ENCODE measurements at places on chromosomes 5 and 9.

- DNase-seq, result no peak
Measured at GRCh38 chr9:36560771-36561170, 11.9 kb upstream of the MELK start.

DNA sequence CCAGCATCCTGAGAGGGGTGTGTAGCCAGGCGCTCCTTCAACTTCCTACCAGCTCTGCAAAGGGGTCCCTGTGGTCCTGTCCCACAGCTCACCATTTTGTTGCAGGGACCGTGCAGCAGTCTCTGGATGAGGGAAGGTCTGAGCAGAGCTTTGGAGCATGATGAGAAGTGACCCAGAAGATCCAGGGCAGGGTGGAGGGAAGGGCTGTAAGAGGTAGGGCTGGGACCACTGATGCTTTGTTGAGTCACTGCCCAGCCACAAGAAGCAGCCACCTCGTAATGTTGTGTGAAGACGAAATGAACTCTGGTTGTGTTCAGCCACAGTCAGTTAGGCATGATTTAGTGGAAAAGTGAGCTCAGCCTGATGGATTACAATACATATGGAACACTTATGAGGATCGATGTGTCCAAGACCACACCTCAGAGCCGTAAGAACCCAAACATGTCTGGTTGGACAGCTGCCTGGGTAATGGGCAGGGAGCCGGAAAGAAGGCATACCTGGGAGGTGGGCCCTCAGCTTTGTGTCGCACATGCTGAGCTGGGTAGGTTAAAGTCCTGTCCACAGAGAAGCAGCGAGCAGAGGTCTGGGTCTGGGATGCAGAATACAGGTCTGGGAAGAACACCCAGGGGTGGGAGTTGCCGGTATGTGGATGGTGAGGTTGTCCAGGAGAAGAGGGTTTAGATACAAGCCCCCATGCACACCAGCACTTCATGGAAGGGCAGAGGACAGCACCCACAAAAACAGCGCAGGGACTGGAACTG is 250.1 kb downstream of the GADD45G start:
- DNase-seq, result peak; percentile 28

DNA sequence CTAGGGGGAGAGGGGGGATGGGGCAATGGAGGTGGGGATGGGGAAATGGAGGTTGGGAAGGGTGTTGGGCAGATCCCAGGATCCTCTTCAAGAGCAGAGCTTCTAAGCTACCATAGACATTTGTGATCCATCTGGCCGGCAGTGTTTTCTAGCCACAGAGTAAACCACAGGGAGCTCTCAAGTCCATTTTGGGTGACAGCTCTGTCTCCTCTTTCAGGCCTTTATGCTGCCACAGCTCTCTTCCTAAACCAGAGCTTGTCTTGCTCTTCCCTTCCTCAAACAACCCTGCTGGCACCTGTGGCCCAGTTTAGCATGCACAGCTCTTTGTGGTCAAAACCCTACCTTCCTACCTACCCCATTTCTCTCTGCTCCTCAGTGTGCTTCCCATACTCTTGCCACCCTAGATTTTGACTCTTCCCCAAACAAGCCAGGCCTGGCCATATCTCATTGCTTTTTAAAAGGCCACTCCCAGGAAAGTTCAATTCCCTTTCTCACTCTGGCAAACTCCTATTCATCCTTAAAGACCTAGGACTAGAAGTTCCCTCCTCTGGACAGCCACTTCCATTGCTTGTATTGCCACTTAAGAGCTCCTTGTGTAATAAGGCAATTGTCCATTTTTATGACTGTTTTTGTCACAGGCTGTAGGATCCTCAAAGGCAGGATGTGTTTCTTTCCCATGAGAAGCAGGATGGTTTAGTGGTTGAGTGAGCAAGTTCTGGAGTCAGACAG is 84.3 kb upstream of the PANK3 start:
- no peak for DNase-seq

- DNase-seq, result no peak
Measured at GRCh38 chr5:91313757-91314673, 69.1 kb downstream of the ARRDC3 start.

GRCh38 chr5:144328494-144328893 is 157.8 kb downstream of the KCTD16 start:
- DNase-seq, result no peak

GRCh38 chr9:81526587-81526986 is 162.8 kb downstream of the TLE1 start:
- no peak for DNase-seq

DNA sequence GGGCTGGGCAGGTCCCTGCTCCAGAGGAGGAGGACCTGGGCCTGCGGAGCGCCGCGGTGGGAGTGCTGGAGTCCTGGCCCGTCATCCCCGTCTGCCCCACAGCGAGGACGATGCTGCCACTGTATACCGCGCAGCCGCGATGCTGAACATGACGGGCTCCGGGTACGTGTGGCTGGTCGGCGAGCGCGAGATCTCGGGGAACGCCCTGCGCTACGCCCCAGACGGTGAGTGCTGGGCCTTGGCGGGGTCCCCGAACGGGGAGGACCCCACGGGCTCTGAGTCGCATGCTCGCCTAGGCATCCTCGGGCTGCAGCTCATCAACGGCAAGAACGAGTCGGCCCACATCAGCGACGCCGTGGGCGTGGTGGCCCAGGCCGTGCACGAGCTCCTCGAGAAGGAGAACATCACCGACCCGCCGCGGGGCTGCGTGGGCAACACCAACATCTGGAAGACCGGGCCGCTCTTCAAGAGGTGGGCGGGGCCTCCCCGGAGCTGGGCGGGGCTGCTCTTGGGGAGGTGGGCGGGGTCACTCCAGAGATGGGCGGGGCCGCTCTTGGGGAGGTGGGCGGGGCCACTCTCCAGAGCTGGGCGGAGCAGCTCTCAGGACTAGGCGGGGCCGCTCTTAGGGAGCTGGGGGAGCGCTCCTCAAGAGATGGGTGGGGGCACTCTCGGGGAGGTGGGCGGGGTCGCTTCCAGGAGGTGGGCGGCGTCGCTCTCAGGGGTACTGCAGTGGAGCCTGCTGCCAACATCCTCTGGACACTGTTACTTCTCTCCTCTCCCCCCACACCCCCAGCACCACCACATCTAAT is 13.1 kb downstream of the LRRC26 start:
- no peak for DNase-seq

- no peak for DNase-seq
Measured at GRCh38 chr5:104016646-104017045, 454.1 kb upstream of the NUDT12 start.

- DNase-seq, result peak; percentile 80
Measured at GRCh38 chr5:172380987-172381643, 73.2 kb downstream of the SH3PXD2B start.

GRCh38 chr9:27933210-27934025 is 360.1 kb upstream of the C9orf72 start:
- no peak for DNase-seq

GRCh38 chr5:154371687-154372086 is 74.1 kb upstream of the SAP30L start:
- no peak for DNase-seq

GRCh38 chr9:92512622-92513021 is 23.2 kb downstream of the ECM2 start:
- DNase-seq, result no peak

GRCh38 chr5:34712565-34712964 is 56.4 kb downstream of the RAI14 start:
- DNase-seq, result no peak

DNA sequence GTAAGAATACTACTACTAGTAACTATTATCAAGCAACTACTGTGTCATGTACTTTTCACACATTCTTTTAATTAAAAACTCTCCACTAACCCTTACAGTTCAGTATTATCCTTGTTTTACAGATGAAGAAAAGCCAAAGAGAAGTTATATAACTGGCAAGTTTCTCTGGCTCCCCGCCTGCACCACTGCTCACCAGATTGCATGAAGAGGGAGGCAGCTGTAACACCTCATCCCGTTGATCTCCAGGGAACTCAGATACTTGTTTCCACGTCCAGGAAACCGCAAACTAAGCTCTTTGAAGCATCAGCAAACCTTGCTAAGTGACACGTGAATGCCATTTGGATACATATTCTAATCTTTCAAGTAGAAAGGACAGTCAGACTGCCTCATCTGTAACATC is 70.3 kb downstream of the RIGI start:
- no peak for DNase-seq

- no peak for DNase-seq
Measured at GRCh38 chr5:27705661-27706060, 667.3 kb upstream of the CDH9 start.

DNA sequence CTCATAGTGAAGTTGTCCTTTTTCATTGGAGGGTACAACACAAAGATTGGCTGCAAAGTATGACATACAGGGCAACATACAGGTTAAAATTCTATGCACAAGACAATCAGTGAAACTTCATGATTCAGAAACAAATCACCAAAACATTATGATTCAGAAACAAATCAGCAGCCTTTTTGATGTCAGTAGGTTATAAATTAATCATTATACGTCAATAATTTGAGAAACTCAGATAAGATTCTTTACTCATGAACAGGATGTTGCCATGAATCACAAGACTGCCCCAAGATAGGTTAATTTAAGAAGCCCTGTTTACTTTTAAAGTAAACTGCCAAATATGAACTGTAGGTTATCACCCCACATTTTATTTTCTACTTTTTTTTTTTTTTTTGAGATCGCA is 62.2 kb upstream of the IL33 start:
- DNase-seq, result no peak

DNA sequence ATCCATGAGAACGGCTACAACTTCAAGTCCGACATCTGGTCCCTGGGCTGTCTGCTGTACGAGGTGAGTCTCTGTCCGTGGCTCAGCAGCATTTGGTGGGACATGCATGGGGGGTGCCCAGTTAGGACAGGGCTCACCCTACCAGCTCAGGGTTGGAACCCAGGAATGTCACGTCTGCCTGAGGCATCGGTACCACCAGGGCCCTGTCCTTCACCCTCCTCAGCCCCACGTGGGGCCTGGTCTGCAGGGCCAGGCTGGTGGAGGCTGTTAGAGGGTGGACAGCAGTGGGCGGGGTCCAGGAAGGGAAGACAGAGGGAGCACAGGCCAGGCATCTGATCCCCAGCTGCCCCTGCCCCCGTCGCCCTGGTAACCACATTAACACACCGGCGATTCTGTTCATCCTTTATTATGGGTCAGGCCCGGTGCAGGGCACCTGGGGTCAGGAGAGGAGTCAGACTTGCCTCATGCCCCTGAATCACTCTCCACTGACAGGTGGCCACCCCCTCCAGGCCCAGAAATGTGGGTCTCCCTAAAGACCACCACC is 75.6 kb downstream of the PSMB7 start:
- DNase-seq, result no peak

DNA sequence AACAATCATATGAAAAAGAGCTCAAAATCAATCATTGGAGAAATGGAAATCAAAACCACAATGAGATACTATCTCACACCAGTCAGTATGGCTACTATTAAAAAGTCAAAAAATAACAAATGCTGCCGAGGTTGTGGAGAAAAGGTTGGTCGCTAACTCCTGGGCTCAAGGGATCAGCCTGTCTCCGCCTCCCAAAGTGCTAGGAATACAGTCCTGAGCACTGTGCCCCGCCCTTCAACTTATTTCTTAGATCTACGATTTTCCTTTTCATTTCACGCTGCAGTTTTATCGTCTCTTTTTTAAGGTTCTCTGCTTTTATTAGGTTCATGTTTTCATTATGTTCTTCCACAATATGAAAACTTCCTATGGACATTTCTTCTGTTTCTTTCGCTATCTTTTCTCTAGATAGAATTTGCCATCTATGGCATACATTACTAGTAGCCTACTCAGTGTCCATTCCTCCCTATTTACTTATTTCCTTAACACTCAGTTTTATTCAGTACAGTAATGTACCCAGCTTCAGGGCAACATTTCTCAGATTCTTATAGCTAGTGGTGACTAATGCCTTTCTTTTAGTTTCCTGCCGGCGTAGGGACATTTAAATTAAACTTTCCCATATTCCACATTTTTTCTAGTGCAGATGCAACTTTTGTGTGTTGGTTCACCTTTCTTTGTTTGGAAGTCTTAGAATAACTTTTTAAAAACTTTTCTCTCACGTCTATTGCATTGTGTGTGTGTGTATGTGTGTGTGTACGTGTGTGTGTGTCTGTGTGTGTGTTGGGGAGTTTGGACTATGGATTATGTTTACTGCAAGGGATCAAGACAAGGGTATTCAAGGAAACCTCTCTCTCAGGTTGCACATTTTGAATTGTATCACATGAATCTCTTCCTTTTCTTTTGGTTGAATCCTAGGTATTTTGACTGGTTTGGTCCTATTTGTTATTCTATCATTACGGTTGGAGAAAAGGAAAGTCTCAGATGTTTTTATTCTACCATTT is 21.6 kb upstream of the FBN2 start:
- DNase-seq, result no peak

DNA sequence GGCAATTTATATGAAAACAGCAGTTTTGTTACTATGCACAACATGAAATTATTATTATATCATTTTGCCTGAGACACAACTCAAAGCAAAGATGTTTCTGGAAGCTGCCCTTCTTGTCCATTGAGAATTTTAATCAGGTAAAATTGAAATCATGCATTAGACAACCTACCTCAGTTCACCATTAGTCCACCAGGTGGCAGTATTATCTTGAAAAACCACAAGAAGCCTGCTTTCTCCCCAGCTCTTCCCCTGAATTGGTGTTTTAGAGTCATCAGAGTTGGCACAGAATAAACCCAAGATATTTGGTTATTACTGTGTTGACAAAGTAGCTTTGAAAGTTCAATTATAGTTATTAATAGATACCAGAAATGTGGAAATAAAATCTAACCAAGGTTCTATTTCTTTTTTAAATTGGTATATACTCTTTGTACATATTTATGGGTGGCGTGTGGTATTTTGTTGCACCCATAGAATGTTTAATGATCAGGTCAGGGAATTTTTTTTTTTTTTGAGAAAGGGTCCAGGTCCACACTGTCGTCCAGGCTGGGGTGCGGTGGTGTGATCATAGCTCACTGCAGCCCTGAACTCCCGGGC is 25.7 kb downstream of the UTP15 start:
- DNase-seq, result no peak

DNA sequence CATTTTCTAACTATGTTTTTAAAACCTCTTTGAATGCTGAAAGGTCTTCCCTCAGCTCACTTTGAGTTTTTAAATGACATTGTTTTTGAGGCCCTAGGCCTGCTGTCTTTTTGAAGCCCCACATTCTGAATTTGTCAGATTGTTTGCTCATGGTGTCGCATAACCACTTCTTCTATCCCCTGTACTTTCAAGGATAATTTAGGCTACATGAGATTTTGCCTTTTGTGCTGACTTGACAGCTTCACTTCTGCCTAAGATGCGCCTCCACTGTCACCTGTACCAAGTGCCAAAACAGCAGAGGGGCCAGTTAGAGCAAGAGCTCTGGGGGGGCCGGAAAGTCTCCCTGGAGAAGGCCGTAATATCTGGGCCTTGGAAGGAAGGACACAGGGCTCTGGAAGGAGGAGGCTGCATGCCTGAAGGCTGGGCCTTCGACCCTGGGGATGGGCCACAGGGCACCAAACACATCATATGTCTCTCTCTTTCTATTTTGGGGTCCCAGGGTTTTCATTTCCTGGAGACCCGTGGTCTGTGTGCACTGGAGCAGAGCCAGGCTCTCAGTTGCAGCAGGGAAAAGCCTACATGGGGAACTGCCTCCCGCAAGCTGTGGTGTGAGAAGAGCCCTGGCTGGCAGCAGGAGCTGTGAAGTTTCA is 49.1 kb downstream of the NDST1 start:
- DNase-seq, result no peak

All from left forelimb (tissue), 1 donor.